ENCODE measurements at places on chromosomes 4 and X.
A peak's percentile ranks its signal among the peaks of the same experiment; 100 is the strongest.

DNA sequence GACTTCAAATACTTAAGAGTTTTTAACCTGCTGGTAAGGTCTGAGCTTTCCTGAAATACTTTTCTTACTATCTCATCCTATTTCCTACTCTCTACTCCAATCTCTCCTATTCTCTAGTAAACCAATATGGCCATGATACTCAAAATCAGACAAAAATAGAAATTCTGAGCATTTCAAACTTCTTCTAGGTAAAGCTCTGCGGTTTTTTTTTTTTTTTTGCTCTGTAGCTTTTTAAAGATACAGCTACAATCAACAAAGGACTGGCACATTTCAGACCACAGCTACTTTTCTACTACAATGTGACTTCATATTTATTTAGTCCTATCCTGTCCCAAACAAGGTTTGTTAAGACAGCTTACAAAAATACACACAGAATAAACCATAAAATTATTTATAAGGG lies 31.1 kb downstream of the MAML3 start:
- no peak for DNase-seq

DNA sequence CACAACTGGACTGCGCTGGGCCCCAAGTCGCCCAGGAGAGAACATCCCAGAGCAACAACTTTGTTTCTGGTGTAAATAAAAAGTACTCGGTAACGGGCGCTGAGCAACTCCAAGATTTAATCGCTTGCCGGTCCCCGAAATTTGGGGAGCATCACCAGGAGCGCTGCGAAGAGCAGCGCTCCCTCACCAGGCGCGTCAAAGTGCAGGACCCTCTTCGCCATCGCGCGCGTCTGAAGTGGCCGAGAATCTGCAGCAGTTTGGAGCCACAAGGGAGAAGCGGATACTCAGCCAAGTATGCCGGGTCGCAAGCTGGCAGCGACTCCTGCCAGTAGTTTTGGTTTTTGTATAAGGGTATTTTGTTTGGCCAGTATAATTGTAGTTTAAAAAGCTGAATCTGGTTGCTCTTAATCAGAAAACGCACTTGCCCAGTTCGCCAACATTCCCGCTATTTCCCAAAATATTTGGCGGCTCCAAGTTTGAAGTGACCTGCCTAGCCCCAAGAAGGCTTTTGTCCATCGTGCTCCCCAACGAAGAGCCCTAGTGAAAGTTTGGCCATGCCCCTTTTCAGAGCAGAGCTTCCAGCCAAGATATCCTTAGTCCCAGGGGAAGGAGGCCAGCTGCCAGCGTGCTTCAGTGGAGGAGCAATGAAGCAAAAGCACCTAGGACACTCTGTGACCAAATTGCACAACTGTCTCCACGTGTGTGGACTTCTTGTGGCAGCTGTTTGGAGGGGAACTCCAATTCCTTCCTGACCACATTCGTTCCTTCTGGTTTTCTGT lies 557 bp upstream of the KDR start:
- peak; percentile 39 for DNase-seq

- DNase-seq = peak; percentile 10
Observed at GRCh38 chrX:43836435-43837184, 45.6 kb downstream of the MAOB start.

DNA sequence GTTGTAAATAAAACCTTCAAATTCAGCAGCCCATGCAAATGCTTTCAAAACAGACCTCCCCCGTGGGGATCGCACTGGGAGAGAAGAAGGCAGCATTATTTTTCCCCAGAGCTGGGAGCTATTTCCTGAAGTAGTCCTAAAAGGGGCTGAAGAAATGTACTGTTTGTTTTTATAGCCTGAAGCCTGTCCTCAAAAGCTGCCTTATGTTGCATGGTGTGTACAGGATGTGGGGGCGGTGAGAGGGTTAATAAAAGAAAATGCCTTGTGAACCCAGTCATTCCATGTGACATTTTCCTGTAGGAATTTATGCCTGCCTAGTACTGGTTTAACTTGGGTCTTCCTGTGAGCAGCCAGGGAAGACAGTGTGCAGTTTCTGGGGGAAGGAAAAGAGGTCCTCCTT lies 144.1 kb downstream of the SOWAHB start:
- DNase-seq = peak; percentile 99

- no peak for DNase-seq
Observed at GRCh38 chr4:101083131-101083530, 264.2 kb downstream of the PPP3CA start.

- DNase-seq = no peak
Observed at GRCh38 chrX:8090482-8090881, 80.6 kb downstream of the VCX2 start.

DNA sequence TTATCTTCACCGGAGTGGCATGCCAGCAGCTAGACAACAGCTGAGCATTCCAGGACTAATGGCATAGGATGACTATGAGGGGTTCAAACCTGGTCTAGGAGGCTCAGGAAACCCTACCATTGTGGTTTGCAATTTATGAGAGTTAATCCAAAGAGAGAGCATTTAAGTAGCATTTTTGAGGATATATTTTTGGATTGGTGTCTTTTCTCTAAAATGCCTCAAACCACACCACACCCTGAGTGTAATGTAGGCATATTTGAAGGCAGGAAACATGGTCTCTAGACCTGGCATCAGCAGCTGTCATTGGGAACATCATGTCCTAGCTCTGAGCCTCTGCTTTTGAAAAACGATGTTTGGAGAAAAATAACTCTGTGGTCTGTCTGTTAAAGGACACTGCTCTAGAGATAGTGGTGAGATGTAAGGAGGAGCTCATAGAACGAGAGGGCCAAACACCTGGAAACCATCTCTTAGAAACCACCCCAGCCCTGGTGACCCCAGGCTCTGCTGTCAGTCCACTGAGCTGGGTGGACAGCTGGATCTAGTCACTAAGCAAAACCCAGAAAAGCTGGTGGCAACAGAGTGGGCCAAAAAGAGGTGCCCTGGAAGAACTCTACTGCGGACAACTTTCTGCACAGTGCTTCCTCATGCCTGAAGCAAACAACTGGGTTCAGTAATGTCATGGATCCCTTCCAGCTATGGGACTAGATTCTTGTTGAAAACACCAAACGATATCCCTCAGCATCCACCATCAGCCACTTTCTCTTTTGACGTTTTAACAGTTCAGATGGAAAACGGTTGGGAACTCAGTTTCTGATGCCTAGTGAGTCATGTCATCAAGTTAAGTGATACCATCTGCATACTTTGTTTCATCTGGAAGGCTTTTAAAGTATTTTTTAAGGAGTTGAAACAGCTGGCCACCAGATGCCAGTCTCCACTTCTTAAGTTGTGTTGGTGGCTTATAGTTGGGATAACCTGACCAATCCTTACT lies 100.2 kb upstream of the C1QTNF7 start:
- peak; percentile 87 for DNase-seq

DNA sequence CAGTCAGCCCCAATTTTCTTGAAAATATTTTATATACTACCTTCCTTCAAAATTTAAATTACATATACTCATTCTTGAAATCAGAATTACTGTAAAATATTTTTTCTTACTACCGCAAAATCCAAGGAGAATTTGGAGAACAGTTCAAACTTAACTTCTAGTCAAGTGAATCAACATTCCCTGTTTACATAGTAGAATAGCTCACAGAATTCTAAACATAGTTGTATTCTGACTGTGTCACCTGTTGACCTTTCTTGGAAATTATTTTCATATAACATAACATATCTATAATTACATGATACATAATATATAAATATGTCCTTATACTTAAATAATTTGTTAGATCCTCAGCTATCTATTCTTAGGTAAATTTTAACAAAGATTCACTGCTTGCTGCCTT lies 31.0 kb upstream of the FGF5 start:
- DNase-seq = peak; percentile 92
